ENCODE measurements at places on chromosomes 4 and X.

- DNase-seq = no peak
Measured at GRCh38 chr4:81808011-81808672, 336.4 kb upstream of the RASGEF1B start.

DNA sequence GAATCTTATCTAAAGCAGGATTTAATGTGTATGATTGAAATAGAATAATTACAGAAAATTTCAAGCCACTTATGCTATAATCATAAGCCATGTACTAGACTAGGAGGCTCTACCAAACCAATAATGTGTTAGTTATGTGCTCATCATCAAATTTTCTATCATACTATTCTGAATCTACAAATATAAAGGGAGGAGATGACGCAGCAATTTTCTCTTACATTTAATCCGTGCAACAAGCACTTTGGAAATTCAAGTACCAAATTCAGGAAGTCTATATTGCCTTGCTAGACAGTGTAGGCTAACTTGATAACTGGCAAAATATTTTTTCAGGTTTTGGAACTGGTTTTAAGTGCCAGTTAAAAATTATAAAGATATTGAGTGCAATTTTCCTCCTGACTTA is 283.5 kb downstream of the C4orf33 start:
- no peak for DNase-seq

DNA sequence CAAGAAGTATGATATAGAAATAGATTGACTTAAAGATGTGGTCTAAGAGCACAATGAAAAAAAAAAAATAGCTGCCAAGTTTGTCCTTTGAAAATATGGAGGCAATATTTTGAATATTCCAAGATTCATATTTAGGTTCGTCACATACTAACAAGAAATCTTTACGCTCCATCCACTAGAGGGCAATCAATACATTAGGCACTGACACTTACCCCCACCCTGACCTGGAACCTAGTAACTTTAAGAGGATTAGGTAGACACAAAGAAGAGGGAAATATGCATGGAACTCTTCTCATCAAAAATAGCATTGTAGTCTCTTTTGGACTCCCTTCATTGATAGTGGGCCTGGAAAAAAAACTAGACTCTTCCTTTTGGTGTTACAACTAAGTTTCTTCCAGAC is 1108.1 kb downstream of the PCDH19 start:
- DNase-seq = no peak

DNA sequence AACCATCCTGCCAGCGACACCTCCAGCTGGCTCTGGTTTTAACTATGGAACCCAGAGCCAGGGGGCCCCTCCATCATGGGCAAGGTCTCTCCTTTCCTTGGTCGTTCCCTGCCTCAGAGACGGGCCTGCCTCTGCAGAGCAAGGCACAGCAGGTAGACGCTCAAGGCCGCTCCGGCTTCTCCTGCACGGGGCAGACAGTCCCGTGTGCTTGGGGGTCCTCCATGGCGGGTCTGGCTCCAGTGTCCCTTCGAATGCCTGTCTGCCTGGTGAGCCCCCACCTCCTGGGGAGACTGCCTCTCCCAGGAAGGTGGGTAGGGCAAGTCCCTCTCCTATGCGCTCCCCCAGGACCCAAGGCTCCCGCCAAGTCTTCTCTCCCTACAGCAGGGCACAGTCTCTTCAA is 71.5 kb downstream of the ACOX3 start:
- DNase-seq = no peak

- DNase-seq = no peak
Measured at GRCh38 chr4:53847965-53848364, 216.4 kb downstream of the CHIC2 start.

DNA sequence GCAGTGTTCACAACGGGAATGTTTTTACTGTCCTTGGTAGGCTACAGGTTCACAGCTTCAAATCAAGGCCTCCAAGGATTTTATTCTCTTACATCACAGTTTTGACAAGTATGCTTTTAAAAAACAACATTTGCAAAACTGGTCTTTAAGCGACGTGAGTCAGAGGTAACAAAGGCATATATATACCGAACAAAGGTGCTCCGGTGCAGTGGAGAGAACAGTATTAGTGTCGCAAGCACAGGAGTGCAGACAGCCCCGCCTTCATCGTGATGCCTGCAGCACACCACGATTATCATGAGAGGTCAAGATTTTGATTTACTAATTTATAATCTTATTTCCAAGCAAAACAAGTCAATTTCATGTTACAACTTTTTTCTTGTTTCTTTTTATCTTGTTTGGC is 90.8 kb downstream of the GATB start:
- no peak for DNase-seq

DNA sequence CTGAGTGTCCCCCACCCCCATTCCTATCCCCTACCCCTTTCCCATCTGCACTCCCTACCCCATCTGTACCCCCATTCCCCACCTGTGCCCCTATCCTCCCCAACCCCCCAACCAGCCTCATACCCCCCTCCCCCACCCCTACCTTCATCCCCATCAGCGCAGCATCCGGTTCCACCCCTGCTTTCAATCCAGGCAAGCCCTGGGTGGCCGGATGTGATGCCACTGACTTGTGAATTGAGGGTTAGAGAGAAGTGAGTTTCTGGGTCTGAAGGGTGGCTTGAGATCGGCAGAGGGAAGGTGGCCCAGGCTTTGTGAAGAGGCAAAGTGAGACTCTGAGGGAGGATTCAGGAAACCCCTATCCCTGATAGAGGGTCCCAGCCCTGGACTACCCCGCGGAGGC is 7.8 kb downstream of the MAGEA4 start:
- no peak for DNase-seq

DNA sequence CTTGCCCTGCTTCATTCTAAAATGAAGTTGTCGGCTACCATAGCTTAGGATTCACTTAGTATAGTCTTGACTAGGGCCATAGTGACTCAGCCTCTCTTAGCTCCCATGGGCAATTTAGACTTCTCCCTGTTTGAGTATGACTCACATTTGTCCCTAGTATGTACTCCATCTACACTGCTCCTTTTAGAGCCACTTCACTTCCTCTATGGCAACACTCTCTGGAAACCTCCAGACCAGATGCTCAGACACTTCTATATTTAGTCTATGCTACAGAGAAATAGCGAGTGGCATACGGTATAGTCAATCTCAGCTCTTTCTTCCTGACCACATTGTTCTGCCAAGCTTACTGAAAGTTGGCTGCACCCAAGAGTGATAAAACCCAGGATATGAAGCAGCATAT is 11.2 kb downstream of the MEPE start:
- DNase-seq = peak; percentile 91

DNA sequence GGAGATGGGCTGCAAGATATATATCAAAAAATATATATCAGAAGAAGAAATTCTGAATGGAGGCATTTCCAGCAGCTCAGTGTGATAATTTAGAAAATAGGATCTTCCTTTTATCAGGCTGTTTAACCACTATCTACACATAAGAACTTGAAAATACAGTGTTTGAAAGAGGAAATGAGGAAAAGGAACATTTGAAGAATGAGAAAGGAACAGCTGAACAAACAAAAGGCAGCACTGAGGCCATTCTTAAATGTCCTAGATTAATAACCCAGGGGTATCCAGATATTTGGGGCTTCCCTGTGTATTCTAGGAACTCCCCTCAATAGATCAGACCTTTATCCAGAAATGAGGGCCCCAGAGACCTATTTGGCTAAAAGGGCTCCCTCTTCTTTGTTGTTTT is 4.1 kb downstream of the SLC39A8 start:
- DNase-seq = no peak

- no peak for DNase-seq
Measured at GRCh38 chr4:85728464-85728863, 253.5 kb downstream of the ARHGAP24 start.

DNA sequence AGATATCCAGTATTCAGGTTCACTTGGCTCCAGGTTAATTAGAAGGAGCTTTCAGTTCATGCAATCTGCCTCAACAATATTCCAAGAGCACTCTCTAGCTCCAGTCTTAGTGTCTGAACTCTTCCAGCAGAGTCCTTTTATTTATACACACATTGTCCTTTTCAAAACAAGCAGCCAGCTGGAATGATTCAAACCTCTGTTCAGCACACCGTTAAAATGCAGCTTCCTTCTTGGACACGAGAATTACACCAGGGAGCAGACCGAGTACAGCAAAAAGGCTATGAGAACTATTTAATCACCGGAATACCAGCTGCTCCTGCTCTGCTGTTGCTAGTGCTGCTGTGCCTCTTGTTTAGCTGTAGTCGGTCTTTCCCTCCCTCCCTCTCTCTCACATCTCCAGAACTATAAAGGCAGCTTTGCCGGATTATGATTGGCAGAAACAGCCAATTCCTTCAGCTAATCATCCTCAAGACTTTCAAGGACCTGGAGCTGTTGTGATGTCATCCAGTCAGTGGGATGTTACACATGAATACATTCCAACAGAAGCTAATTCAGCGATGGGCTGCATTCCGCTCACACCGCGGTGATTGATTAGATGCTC is at the start of gene NDST4:
Gene NDST4 (minus strand): TSS at position 115 of the 601 bp plus-strand sequence. CDS start 36,584 bp downstream, outside the sequence.
- peak; percentile 57 for DNase-seq

DNA sequence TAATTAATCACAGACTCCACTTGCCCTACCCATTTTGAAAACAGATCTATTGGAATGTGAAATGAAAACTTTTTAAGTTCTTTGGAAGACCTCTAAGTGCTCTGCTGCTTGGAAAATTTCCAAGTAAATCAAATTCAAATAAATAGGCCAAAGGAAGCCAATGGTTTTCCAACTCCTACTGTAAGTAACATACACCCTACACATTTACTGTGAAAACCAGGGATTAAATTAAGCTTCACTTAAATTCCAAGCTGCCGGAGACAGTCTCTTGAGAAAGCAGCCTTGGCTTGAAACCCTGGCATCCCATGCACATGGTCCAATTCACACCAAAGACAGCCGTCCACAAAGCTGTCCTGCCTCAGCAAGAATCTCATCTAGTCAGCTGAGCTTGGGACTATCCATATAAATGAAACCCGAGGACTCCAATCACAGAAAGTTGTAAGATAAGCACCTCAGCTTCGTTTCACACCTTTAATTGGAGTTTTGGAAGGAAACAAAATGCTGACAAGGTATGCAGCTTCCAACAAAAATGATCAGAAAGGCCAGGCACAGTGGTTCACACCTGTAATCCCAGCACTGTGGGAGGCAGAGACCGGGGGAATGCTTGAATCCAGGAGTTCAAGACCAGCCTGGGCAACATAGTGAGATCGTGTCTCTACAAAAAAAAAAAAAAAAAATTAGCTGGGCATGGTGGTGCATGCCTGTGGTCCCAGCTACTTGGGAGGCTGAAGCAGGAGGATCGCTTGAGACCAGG is 88.6 kb downstream of the APBB2 start:
- DNase-seq = no peak

GRCh38 chrX:11407331-11408108 is 114.3 kb downstream of the AMELX start:
- no peak for DNase-seq

DNA sequence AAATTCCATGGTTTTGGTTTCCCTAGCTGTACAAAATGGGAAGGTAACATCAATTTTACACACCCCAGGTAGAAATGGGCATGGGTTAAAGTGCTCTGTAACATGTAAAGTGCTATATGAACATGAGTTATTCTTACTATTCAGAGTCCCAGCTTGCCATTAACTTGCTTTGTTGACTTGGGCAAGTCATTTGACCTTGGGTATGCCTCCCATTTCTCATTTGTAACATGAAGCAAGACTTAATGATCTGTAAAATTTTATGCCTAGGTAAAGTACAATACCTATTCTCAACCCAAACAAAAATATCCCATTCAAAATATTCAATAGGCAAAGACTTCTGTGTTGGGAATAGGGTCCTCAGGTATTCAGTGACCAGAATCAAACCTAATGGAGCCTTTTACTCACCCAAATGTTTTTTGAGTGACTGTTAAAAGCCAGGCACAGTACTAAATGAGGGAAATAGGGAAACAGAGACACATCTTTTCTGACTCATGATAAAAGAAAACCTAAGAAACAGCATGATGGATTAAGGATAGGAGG is 126.6 kb downstream of the SH3RF1 start:
- DNase-seq = no peak

GRCh38 chrX:135425026-135425965 is 3.6 kb downstream of the SMIM10L2A start:
- DNase-seq = no peak

DNA sequence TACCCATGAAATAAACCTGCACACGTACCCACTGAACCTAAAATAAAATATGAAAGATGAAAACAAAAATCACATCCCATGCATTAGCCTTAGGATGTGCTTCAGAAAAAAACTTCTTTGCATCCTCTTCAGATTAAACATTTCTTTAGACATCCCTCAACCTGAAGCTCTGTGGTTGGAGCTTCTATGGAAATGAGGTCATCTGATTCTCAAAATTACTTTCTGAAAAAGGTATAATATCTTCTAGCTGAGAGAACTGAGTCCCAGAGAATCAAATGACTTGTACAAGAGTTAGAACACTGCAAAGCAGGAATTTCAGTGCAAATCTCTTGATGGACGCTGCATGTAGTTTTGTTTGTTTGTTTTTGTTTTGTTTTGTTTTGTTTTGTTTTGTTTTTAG is 19.1 kb upstream of the ANTXR2 start:
- no peak for DNase-seq

GRCh38 chr4:6957994-6958393 is 48.4 kb downstream of the TBC1D14 start:
- DNase-seq = no peak

- DNase-seq = peak; percentile 30
Measured at GRCh38 chr4:44257461-44257860, 191.1 kb downstream of the KCTD8 start.

DNA sequence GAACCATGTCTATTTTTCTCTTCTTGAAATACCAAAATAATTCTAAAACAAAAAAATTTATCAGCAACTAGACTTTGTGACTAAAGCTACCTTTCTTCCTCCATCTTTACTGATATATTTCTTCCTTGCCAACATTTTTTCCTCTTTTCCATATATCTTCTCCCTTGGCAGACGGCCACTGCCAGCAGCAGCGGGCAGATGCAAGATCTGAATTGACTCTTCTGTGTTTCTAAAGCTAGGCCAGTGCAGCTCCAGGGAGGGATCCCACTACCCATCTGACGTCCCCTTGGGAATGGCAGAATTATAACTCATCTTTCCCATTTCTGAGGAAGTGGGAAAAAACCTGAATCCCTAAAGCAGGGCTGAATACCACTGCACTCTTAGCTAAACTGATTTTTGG is 206.4 kb downstream of the NR3C2 start:
- DNase-seq = no peak

DNA sequence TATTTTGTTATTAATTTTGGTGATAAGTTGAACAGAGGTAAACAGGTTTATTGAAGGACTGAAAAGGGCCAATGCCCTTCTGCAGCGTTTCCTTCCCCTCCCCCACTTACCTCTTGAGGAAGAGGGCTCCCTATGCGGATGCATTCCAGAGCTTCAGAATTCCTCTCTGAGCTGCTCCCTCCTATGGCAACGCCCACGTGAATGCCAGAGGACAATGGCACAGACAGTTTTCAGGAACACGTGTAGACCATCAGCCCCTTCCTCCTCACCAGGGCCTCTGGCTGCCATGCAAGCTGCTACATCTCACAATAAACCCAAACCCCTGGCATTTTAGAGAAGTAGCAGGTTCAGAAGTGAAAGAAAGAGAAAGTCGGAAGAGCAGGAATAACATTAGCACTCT is 127.9 kb downstream of the CHRDL1 start:
- DNase-seq = no peak

- no peak for DNase-seq
Measured at GRCh38 chrX:37745835-37746217, 34.0 kb upstream of the CYBB start.

Measured in fibroblast of lung (primary cell).